ENCODE measurements at places on chromosomes 11 and 22.

DNA sequence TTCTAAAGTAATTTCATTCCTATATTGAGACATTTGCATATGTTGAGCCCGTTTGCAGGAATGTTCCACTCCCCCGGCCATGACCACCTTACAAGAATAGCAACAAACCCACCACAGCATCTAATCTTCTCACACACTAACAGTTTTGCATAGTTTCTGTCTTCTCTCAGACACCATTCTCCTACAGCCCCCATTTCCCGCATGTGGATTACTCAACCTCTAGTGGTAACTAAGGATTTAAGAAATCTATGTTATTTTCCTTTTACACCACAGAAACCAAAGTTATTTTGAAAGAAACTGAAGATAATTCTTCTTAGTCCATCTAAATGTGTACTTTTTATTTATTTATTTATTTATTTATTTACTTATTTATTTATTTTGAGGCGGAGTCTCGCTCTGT is 2.3 kb downstream of the MS4A4E start:
- DNase-seq, result no peak

- peak; percentile 22 for DNase-seq
Observed at GRCh38 chr11:57248780-57249383, 11.8 kb upstream of the APLNR start.

- no peak for DNase-seq
Observed at GRCh38 chr11:130029137-130029536, 26.5 kb upstream of the PRDM10 start.

DNA sequence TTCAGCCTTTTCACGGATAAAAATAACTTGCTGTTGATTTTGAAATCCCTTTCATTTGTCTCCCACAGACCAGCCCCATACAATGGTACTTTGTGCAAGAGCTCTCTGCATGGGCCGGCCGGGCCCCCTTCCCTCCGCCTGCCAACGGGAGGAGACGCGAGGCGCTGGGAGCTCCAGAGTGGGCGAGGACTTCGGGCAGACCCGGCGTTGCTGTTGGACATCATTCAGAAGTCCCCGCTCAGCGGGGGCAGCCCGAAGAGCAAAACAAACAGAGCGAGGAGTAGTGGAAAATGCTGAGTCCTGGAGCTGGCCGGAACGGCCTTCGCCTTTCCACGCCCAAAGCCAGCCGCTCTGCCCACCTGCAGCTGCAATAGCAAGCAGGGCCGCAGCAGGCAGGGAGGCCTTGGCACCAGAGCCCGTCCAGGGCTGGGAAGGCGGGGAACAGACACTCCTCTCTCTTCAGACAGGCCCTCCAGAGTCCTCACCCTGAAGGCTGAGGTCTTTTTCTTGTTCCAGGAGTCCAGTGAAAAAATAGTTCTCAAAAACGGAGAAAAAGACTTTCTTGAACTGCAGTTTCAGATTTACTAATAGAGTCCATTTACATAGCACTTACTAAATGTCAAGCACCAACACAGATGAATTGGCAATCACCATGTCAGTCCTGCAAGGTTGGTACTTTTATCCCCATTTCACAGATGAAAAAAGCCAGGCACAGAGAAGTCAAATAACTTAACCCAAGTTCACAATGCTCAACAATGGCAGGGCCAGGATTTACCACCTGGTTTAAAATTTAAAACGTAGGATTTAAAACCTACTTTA is 135.5 kb downstream of the ETS1 start:
- DNase-seq, result no peak

DNA sequence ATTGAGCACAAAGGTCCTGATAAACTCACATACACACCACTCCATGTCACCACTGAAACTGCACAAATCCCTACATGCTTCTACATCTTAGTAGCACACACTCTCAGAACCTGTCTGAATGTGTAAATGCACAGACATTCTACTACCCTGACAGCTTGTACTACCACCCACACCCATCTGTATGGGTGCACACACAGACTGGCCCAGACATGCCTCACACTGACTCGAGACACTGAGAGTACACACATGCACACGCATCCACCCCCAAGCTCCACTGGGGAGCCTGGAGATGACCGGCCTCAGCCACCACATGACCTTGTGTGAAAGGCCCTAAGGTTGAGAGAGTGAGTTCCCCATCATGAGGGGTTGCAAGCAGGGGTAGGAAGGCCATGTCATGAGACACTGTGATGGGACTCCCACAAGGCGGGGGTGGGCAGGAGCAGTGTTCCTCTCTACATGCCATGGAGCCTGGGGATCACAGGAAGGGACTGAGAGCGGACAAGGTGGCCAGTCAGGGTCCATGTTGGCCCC is 28.1 kb downstream of the ARAP1 start:
- no peak for DNase-seq

DNA sequence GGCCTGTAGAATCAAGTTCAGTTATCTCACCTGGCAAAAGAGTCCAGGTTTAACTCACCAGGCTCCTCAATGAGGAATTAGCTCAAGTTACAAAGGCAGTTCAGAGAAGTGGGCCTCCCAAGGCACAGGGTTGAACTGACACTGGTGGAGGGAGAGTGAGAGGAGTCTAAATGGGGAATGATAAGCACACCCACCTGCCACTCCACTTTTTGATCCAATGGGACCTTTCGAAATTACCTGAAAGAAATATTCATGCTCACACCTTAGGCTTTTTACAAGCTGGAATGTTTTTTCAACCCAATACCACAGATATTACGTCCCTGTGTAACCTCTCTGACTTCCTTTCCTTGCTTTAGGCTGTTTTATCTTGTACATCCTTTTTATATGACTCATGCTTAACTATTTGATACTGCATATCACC is 642.7 kb upstream of the TENM4 start:
- DNase-seq, result no peak

DNA sequence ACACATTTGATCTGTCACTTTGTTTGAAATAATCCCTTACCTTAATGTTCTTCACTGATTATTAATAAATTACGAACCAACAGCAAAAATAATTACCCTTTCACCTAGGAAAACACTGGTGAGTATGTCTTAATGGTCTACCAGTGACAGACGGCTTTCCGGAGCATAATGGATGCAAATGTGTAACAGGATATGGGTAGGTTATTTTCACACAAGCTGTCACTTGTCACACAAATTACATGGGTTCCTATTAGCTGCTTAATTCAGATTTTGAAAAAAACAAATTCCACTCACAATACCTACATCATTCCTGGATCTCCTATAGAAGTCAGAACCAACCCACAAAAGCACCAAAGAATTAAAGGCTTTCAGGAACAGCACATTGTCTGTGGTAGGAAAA is 127.9 kb downstream of the WT1 start:
- no peak for DNase-seq

Data from stimulated activated CD4-positive, alpha-beta T cell treated with anti-CD3 and anti-CD28 coated beads, Interleukin-4, amount 100 ng/mL, for 48 hours (primary cell).